ENCODE measurements at places on chromosomes 12 and 14. TPM values are rescaled to one million over a fixed set of nuclear protein-coding genes. Genes with fewer than 3 reads are reported as not detected.

Gene EXOC3L4
- 1.2 TPM for total RNA-seq

DNA sequence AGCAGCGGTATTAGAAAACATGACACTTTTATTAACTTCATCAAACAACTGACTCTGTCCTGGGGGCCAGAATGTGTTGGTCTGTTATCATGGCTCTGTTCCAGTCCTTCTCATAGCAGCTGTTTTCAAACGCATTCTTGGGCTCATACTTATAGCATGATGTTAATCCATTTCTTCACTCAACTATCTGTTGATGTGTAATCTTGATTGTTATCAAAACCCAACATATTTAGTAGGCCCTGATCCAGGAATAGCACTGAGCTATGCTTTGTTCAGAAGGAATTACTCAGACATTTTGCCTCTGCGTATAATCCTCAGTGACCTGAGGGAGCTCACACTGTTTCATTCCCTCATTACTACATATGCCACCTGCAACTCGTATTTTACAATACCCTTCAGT is 315.9 kb downstream of the BMP4 start:
- DNase-seq, result no peak

GRCh38 chr12:24952389-24952788 is 3.5 kb upstream of the BCAT1 start:
- no peak for DNase-seq

Gene SOX5
- 9.9 TPM for total RNA-seq

DNA sequence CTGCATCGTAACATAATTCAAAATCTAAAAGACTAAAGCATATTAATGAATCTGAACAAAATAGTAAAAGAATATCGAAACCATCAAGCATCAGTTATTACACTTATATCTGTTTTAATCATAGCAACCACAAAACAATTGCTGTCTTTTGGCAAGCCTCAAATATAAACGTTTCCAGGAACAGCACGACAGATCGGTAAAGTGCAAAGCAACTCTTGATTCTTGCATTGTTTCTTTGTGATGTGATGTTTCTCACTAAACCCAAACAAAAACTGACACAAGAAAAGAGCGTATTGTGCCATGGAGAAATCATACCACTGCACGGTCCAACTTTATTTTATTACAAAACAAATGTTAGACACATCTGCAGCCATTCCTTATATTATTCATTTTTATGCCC is 9.2 kb upstream of the MYF6 start:
- DNase-seq, result no peak

DNA sequence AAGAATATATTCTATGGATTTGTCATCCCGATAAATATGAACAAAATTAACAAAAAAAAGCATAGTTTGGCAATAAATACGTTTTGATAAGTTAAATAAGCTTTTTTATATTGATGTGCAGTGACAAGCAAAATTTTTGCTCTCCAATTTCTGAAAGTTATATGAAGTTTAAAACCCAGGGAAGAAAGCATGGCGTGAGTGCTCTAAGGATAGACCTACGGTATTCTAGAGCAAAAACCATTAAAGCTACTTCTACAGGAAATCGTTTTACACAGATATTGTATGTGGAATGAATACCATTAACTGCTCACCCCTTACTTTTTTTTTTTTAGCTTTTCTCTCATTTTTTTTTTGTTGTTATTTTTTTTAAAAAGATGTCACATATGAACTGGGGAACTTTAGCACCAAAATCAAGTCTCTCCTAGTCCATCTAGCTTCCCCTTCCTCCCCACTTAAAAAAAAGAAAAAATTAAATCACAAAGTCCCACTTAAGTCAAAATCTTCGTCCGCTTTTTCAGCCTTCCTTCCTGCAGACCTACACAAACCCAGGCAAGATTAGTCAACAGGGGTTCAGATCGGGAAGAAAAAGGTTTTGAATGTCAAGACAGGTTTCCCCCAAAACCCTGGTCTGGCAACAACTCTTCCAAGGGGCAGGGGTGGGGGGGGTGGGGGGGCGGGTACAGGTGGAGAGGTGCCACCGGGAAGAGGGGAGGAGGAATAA is 4.4 kb downstream of the ZFP36L1 start:
- no peak for DNase-seq

DNA sequence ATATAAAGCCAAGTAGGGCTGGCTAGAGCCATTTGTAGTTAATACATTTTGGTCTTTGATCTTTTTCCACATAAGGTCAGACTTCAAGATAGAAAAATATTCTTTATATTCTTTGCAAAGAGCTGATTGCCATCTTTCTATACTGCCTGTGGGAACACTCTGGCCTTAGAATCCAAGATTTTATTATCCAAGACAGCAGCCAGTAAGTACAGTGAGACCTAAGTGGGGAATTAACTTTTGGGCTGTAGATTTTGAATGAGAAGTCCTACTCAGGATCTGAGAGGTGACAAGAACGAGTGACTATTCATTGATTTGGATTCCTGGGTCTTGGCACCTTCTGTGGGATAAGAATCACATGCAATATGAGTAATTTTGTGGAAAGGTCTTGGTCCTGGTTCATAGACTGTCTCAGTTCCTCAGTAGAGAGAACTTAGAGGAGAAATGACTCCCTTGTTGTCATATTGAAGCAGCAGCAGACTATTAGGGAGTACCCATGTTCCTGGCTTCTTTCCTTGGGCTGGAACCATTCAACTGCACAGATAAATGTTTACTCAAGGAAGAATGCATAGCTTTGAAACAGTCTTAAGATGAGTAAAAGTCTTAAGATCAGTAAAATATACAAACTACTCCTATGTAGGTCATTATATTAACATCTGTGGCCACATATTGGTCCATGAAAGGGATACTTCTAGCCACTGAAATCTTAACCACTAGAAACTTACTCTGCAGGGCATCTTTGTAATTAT is 353.8 kb downstream of the RAD51B start:
- DNase-seq, result no peak

Gene KCNC2
- total RNA-seq, result 0.19 TPM

Gene PLEKHG7
- not detected for total RNA-seq

Gene TRIM9
- total RNA-seq, result 1.7 TPM

- peak; percentile 77 for DNase-seq
Measured at GRCh38 chr14:101717663-101718490, 43.6 kb upstream of the PPP2R5C start.

GRCh38 chr12:47282206-47282605 is 202.4 kb upstream of the AMIGO2 start:
- no peak for DNase-seq

- no peak for DNase-seq
Measured at GRCh38 chr14:93086441-93087055, 29.2 kb downstream of the ITPK1 start.

Gene DENND5B
- 19.1 TPM for total RNA-seq

DNA sequence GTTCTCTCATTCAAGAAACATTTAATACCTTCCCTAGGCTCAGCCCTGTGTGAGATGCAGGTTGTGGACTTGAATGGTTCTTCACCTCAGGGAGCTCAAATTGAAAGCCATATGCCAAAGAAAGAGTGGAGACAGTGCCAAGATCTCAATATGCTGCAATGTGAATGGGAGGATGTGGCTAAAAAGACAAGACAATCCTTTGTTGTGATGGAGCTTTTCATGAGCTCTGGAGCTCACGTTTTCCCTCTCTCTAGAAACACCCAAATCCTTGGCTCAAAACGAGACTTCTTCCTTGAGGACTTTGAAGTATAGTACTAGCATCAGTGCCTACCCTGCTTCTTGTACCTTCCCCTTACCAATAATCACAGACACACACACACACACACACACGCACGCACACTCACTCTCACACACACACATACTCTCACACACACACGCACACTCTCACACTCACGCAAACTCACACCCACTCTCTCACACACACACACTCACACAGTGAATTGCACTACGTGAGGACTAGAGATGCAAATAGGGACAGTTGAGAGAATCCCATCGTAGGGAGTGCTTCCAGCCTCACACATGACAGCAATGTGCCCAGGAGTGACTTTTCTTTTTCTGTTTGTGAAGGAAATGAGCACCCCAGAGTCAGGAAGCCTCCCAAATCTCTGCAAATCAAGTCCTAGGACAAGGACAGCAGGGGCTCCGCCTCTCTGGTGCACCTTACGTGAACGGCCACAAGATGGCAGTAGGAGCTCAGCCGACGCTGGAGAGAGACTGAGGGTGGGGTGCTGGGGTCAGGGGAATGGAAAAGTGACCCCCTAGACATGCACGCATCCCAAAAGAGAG is 231.4 kb downstream of the PCNX1 start:
- DNase-seq, result peak; percentile 62

DNA sequence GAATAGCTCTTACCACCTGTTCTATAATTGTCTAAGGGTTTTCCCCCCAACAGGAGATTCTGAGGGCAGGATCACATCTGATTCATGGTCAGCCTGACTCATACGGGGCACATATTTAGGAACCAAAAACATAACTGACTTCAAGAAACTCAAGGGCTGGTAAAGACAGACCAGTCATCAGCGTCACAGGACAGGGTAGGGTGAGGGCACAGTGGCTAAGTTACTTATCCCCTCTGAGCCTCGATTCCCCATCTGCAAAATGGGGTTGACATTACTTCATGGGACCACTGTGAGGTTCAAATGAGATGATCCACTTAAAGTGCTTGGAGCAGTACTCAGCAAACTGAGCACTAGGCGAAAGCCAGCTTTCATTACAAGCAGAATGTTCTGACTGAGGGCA is 606 bp downstream of the CINP start:
- DNase-seq, result no peak

Gene TSHR
- total RNA-seq, result 0.17 TPM

DNA sequence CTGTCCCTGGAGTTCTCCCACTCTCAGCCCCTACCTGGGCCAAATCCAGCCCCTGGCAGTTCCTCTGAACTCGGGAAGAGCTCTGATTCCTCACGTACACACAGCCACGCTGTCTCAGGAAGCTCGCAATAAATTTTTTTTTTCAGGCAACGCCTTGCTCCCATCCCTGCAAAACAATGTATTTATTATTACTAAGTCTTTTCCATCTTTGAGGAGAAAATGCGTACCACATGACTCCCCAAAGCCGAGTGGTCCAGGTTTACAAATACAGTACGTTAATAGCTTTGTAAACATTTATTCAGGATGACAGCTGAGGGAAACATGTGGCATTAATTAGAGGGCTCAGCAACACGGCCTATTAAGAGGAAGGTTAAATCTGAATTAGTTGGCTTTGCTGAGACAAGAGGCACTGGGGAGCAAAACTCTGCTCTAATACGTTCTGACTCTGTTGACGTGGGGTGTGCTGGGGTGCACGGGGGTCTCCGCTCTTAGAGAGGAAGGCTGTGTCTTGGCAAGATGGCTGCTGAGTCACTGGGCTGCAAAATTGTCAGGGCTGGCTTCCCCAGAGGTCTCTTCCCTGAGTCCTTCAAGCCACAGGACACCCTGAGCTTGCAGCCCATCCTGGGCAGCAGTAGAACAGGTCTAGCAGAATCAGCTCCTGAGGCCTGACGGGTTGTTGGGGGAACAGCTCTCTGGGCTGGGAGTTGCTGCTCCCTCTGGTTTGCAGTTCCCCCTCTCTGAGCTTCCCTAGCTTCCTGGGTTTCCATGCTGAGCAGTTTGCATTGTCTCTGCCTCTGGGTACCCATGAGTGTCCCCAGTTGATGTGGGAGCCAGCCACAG is 185.2 kb upstream of the TBX3 start:
- no peak for DNase-seq

DNA sequence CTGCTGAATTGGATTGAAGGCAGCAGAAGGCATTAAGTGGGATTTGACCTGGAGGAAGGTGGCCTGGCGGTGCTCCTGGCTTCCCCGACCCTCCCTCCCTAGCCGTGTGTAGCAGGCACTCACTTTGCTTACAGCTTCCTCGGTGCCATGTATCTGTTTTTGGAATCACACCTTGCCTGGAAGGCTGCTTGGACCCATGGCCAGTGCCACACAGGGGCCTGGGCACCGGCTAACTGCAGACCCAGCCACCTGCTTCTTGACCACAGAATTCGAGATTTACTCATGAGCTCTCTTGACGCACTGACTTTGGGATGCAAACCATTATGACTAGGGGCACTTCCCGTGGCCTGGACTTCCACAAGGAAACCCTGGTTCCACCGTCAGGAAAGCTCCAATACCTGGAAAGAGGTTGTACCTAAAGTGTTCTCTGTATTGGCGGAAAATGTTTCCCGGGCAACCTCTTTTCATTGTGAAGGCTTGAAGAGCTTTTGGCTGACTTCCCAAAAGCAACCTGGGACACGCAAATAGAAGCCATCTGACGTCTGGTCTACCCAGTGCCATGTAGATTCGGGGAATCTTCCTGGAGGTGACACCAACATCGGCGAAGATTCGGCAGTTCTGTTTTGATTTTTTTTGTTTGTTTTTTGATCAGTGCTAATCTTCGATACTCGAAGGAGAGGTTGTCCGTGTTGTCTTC is 125.6 kb upstream of the RTL1 start:
- no peak for DNase-seq

Gene COX14
- 93.4 TPM for total RNA-seq

Gene CELA1
- total RNA-seq, result not detected

DNA sequence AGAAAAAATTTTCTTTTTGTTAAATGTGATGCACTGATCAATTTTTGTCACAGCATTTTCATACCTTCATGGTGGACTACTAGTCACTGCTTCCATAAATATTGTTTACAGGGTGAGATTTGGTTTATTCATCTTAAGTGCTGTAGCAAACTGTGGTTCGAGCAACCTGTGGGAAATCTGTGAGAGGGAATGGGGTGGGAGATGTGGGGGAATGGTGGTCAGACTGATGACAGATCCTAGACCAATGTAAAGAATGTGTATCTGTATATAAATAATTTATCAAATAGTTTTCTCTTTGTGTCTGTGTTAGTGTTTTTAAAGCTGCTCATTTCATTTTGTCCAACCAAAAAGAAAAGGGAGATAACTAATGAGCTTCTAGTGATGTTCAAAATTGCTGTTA is 26.7 kb downstream of the CSRP2 start:
- DNase-seq, result no peak

- DNase-seq, result no peak
Measured at GRCh38 chr14:67680121-67680602, 5.7 kb upstream of the VTI1B start.

- no peak for DNase-seq
Measured at GRCh38 chr12:67025543-67026114, 243.5 kb upstream of the CAND1 start.

GRCh38 chr14:94650806-94651805 is 38.9 kb downstream of the SERPINA3 start:
- peak; percentile 85 for DNase-seq

Gene NKX2-1
- total RNA-seq, result not detected

Gene SRRM4
- total RNA-seq, result not detected
